Neural progenitor cell (in vitro differentiated cells): ENCODE measurements at places on chromosomes 7 and 10. TPM values are rescaled to one million over a fixed set of nuclear protein-coding genes. Genes with fewer than 3 reads are reported as not detected.

DNA sequence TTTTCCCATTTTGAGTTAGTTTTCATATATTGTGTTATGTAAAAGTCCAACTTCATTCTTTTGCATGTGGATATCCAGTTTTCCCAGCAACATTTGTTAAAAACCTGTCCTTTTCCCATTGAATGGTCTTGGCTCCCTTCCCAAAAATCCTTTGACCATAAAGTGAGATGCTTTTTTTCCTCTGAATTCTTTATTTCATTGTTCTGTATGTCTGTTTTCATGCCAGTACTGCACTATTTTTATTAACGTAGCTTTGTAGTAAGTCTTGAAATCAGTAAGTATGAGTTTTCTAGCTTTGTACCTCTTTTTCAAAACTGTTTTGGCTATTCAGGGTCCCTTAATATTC lies 20.0 kb downstream of the C1GALT1 start:
- DNase-seq: no peak

DNA sequence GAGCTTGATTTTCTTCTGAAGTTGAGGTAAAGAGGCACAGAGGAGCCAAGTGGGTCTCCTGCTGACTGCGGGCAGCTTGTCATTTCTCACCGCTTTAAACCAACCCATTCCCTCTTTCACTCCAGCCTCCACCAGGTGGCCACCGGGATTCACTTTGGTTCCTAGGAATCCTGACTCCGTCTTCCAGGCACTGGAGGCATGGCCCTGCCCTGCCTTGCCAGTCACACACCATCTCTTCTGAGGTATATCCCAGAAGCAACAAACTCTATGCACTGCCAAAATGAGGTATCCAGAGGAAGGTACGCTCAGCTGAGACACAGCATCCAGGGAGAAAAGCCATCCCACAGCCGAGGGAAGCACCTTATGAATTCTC lies 280.8 kb downstream of the TNS3 start:
- peak; percentile 38 for DNase-seq

- DNase-seq: no peak
These were observed 13.5 kb upstream of the PRPS1L1 start for GRCh38 chr7:18041191-18041590.

- DNase-seq: no peak
These were observed 21.0 kb downstream of the HIBADH start for GRCh38 chr7:27641581-27642230.

DNA sequence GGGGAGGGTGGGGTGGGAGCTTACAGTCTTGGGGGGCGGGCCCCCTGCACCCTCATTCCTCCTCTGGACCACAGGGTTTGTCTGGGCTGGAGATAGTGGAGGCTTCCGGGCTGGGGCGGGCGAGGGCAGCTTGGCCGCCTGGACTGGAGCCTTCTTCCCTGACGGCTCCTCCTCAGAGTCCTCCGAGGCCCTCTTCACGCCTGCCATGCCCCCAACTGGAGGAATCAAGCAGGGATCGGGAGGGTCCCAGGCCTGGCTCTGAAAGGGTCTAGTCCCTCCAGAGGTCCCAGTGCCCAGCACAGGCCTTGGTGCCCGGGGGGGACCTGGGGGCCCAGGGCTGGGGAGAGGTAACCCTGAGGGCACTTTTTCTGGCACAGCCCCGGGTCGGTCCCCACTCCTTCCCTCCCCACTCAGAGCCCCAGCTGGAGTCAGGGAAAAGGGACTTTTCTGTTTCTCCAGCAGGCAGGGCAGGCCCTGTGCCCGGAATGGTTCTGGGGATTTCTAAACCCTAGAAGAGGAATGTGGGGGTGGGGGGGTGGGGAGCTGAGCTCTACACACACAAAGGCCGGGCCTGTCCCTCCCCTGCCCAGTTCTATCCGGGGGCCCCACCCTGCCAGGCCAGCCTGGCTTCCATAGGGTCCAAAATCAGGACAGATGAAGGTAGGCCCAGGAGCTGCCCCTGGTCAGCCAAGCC lies 11.6 kb downstream of the MICALL2 start:
- DNase-seq: no peak

The UFSP1 gene
- 4.0 TPM in 1 of 2 replicates, not detected in the other for total RNA-seq

GRCh38 chr10:119303886-119304285 lies 96.5 kb downstream of the GRK5 start:
- DNase-seq: no peak

GRCh38 chr7:32513210-32513609 lies 17.9 kb downstream of the AVL9 start:
- DNase-seq: no peak

DNA sequence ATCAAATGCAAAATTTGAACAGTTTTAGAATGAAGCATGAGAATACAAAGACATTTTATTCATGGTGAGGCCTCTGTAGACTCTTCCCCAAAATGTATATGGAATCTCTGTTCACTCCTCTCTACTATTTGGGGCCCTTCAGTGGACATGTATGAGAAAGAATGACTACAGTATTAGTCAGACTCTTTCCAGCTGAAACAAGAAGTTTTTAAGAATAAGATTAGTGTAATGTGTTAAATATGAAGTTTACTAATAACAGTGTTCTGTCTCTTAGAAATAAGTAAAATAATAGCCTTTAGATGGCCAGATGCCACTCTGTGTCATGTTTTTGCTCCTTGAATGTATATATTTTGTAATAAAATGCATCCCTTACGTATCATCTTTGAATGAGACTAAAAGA lies 585.6 kb downstream of the SUGCT start:
- DNase-seq: no peak

DNA sequence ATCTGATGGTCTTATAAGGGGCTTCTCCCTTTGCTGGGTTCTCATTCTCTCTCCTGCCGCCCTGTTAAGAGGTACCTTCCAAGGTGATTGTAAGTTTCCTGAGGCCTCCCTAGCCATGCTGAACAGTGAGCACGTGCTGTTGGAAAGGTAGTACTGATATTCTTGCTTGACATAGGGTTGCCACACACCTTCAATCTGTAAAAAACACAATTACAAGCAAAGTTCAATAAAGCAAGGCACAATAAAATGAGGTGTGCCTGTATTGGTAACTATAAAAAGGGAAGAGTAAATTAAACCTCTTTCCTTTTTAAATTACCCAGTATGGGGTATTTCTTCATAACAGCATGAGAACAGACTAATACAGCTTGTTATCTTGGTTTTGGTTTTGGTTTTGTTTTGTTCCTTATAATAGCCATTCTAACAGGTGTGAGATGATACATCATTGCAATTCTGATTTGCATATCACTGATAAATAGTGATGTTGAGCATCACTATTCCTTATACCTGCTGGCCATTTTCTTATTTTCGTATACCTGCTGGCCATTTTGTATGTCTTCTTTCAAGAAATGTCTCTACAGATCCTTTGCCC lies 164.9 kb upstream of the TRIM24 start:
- no peak for DNase-seq

DNA sequence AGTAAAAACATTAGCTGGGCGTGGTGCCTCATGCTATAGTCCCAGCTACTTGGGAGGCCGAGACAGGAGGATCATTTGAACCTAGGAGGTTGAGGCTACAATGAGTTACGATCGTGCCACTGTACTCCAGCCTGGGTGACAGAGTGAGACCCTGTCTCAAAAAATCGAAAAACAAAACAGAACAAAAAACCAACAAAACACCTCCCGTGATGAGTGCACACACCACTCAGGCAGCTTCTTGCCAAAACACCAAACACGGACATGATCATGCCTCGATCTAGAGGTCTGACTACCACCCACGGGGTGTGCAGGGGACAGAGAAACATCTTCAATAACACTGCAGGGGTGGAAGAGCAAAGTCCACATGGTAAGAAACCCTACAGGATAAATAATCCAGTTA lies 44.4 kb downstream of the AMZ1 start:
- no peak for DNase-seq

DNA sequence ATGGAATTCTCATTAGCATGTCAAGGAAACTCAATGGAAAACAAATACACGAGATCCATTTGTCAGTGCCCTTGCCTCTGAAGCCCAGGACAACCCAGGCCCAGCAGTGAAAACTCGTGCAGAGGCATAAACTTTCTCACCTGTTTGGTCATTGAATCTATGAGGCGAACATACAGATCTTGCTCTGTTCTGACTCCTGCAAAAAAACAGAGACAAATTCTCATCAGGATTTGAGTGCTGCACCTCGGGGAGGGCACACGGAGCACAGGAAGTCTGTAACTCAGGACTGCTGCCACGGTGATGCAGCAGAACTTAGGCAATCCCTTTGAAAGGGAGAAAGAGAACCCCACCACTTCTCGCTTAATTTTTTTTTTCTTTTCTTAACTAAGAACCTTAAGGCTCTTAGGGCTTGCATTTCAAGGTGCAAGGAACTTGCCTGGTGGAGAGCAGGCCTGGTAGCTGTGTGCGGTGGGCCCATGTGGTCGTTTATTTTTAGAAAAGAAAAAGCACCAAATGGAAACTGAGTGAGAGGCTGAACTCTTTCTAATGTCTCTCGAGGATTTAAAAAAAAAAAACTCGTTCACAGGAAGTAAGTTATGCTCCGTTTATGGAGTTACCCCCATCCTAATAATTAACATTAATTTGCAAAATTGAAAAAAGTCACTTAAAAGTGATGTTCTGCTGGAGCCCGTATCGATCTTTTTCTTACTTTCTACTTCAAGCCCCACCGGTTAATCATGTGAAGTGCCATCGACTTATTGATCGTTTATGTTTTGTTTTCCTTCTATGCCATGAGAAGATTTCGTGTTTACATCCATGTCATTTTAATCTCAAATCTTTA lies 1.8 kb downstream of the EBF3 start:
- DNase-seq: peak; percentile 54

GRCh38 chr7:27096768-27097514 lies 1.1 kb upstream of the HOXA1 start:
- DNase-seq: peak; percentile 31

- DNase-seq: no peak
These were observed 50.8 kb downstream of the SH2D4B start for GRCh38 chr10:80588546-80588945.

The PRKG1 gene
- total RNA-seq: 22.7 and 26.4 TPM in 2 replicates

GRCh38 chr10:31650010-31650409 lies 278.6 kb downstream of the ARHGAP12 start:
- DNase-seq: no peak

The LGI1 gene
- total RNA-seq: 9.2 and 20.2 TPM in 2 replicates

The TES gene
- total RNA-seq: 5.9 and 10.6 TPM in 2 replicates

DNA sequence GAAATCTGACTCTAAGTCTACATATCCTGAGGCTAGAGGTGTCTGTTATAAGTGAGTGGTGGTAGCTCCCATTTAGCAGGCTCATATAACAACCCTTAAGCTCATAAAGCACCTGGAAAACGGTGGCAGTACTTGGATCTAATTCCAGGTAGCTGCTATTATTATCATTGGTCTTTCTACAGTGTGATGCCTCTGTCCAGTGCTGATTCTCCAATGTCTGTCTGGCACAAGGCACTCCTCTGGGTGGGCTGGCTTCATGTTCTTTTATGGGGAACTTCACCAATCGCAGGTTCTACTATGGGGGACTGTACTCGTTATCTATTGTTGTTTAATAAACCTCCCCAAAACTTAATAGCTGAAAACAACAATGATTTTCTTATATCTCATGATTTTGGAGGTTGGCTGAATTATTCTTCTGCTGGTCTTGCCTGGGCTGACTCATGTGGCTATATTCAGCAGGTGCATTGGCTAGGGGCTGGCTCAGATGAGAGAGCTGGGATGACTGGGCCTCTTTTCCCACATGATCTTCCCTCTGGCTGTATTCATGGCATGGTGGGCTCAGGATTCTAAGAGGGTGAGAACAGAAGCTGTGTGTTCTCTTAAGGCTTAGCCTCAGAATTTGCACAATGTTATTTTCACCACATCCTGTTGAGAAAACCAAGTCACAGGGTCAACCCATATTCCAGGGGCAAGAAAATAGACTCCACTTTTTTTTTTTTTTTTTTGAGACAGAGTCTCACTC lies 93.0 kb upstream of the PCGF5 start:
- DNase-seq: peak; percentile 8

The CYP26A1 gene
- 6.7 and 8.4 TPM in 2 replicates for total RNA-seq

DNA sequence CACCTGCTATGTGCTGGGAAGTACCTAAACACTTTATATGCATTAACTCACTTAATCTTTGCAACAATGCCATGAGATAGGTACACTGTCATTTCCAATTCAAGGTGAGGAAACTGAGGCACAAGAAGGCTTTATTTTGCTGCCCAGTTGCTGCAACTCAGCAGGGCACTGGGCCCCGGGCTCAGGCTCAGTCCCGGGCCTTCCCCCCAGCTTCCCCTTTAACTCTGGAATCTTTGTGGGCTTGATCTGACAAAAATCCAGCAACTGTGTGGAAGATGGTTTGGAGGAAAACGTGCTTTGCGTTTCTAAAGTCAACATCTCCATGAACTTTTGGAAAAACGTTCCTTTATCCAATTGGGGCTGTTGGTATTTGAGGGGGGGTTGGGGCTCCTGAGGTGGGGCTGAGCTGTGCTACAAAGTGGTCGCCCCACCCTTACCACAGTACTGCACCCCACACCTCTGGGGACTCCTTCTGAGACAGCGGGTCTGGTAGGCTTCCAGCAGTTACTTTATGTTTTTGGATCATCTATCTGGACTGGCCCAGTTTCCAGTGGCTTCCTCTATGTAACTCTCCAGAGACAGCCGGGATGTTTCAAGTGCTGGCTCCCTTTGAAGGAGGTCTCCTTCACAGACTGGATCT lies 40.5 kb upstream of the CAMK1D start:
- DNase-seq: no peak

DNA sequence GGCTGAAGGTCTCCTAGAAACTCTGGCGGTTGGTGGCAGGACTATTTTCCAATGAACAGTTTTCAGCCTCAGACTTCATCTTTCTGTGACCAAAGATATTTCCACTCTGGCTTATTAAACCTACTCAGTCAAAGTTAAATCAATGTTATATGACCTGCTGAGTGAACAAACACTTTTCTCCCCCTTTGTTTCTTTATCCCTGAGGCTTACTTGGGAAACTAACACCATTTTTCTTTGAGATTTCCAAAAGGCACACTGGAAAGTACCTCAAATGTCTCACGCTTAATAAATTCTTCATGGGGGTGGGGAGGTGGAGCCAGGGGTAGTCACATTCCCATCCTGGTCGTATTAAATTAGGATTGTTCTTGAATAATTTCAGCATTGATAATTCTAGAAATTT lies 1.8 kb downstream of the TMEM26 start:
- DNase-seq: no peak

- no peak for DNase-seq
These were observed 35.7 kb downstream of the CYP17A1 start for GRCh38 chr10:102801496-102801895.

The GBF1 gene
- total RNA-seq: 23.5 and 37.9 TPM in 2 replicates

DNA sequence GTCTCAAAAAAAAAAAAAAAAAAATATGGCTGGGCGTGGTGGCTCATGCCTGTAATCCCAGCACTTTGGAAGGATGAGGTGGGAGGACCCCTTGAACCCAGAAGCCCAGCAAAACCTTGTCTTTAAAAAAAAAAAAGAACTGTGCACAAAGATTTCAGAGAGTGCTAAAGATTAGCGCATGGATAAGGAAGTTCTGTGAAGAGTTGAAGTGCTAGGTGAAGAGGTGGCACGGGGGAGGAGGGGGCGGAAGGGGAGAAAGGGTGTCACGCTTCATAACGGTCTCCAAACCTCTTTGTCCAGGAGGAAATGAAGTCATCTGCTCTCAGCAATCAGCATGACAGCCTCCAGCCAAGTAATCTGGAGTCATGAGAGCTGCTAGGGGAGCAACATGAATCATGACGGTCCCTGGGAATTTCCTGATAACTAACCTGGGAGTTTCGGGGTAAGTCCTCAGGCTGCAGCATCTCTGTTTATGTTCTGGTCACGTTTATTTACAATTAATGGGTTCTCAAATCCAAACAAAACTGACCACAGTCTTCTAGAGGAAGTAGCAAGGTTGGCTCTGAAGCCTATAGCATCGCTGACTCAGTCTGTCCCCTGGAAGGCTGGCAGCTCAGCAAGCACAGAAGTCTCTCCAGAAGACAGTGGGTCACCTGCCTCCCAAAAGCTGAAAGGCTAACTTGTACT lies 1.9 kb upstream of the PLAU start:
- no peak for DNase-seq

GRCh38 chr10:84933402-84933801 lies 605.0 kb downstream of the CCSER2 start:
- DNase-seq: no peak
